ENCODE measurements at places on chromosomes 6 and 20.

GRCh38 chr6:133890711-133891148 lies 1.8 kb downstream of the TCF21 start:
- DNase-seq, result no peak

DNA sequence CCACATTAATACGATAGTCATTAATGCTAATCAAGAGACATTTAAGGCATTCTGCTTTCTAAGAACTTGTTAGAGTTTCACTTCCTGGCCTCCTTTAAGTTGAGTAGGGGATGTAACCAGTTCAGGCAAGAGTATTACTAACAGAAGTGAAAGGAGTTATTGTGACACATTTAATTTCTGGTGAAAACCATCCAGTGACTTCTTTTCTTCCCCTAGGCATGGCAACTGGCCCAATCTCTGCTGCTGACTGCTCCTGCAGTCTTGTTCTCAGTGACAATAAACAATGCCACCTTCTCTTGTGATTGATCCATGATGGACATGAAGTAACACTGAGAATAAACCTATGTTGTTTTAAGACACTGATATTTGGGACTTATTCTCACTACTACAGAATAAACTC lies 130.9 kb upstream of the DEFB112 start:
- DNase-seq, result no peak

DNA sequence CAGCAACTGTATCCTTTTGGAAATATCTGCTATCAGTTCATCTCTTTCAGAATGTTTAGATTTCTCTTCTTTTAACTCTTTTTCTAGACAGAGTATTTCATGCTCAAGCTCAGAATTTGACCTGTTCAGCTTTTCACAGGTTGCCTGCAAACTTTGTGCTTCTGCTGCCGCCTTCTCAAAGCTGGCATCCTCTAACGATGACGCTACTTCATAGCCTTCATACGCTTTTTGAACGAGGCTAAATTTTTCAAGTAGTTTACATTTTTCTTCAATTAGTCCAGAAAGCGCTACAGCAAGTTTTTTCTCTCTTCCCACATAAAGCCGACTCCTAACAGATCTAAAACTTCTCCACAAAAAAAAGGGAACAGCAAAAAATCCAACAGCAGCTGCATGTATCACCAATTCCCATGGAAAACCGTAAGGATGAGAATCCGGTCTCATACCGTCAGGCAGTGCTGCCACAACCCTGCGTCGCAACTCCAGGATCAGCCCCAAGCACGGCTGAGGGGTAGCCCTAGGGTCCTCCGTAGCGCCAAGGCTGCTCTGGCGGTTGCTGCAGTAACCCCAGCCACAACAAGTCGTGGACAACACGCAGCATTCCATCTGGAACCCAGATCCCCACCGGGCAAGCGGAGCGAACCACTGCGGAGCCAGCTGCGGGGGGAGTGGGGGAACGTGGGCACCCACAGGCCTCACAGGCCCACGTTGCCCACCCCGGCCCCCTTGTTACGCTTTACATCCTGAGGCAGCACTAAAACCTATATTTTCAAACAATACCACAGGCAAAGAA lies 30.6 kb downstream of the DACT2 start:
- no peak for DNase-seq

- DNase-seq, result no peak
Observed at GRCh38 chr20:30175681-30176080, 1081.8 kb upstream of the DEFB115 start.

- DNase-seq, result no peak
Observed at GRCh38 chr20:62060631-62061541, 4.8 kb downstream of the TAF4 start.

GRCh38 chr6:144467921-144468320 lies 182.8 kb downstream of the UTRN start:
- DNase-seq, result no peak

DNA sequence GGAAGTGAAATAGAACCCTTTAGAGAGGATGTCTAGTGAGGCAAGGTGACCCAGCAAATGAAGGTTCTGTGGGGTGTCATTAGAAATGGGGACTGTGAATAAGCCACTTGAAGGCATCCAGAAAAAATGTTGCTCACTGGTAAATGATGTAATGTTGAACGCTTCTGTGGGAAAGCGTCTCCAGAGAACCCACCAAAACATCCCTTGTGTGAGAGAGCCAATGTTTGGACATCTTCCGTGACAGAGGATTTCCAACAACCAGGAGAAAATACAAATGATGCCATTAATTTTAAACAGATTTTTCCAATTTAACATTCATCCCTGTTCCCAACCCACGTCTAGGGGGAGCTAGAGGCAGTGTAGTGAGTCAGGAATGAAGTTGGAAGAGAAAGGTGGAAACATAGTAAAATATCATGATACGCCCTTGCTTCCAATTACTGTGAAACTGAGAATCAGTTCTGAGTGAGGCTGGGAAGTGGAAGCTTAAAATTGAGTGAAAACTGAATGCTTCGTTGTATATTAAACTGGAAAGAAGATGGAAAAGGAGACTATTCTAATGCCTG lies 584.2 kb downstream of the CD109 start:
- DNase-seq, result no peak

- no peak for DNase-seq
Observed at GRCh38 chr20:54643761-54644160, 168.4 kb downstream of the DOK5 start.

DNA sequence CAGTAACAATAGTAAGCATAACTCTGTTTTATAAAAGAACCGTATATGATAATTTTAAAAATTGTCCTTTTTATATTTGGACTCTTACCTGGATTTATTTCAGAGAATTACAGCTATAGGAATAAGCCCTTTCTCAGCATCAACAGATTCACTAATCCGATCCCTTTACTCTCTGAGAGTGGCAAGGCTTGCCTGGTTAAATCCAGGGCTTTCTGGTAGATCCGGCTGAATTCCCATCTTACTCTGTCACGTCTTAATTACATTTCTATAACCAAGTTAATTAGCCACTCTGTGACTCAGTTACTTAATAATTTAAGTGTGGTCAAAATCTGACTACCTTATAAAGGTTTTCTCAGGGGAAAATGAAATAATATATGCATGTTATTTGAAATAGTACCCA lies 294.7 kb downstream of the FRK start:
- DNase-seq, result no peak

- no peak for DNase-seq
Observed at GRCh38 chr6:72952808-72953630, 272.3 kb downstream of the KHDC1L start.

- DNase-seq, result no peak
Observed at GRCh38 chr6:71430018-71430417, 141.4 kb downstream of the OGFRL1 start.

DNA sequence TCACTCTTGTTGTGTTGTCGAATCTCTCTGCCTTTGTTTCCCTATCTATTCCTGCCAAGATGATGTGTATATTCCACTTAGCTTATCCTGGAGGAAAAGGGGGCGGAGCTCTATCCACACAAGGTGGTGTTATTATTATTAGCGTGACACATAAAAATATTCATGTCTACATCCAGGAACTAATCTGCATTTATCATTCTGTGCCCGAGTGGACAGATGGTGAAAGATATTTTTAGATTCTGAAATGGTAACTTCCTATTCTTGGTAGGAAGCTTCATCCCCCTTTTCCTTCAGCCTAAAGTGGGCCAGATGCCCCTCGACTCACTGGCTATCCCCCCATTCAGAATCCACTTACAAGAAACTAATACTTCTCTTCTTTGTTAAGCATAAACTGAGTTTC lies 2.0 kb downstream of the XKR7 start:
- no peak for DNase-seq

DNA sequence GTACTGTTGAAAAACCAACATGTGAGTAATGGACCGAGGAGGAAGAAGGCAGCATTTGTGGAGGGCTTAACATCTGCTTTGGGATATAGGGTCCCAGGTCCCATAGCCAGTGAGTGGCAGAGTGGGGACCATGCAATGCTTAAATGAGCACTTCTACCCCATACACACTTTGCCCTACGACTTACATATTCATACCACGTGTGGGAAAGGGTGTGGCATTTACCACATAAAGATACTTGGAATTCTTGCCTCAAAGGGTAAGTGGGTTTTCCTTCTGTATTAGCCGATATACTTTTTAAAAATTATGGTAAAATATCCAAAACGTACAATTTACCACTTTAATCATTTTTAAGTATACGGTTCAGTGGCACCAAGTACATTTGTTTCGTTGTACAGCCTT lies 199.3 kb downstream of the BACH2 start:
- no peak for DNase-seq

DNA sequence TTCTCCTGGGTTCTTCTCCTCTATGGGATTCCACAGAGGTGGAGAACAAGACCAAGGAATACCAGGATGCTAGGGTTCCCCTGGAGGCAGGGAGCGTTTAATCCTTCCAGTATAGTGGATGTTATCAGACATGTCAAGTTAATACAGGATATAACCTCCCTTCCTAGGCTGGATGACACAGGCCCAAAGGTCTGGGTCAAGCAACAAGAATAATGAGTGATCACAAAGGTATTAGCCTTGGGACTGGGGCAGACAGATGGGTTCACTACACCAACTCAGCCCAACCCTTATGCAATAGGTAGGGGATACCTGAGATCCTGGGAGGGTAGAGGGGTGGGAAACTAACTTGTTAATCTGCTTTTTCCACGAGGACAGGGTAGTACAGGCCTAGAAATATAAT lies 690.3 kb downstream of the HTR1B start:
- no peak for DNase-seq

DNA sequence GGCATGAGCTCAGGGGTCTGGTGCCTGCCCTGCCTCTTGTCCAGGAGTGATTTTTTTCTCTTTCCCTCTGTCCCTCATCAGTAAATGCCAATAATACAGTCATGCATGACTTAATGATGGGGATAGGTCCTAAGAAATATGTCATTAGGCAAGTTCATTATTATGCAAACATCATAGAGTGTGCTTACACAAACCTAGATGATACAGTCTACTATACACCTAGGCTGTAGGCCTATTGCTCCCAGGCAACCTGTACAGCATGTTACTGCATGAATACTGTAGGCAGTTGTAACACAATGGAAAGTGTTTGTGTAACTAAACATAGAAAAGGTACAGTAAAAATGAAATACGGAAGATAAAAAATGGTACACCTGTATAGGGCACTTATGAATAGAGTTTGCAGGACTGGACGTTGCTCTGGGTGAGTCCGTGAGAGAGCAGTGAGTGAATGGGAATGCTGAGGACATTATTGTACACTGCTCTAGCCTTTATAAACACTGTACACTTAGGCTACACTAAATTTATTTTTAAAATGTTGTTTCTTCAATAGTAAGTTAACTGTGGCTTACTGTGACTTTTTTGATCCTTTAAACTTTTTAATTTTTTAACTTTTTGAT lies 22.1 kb downstream of the PBOV1 start:
- no peak for DNase-seq

DNA sequence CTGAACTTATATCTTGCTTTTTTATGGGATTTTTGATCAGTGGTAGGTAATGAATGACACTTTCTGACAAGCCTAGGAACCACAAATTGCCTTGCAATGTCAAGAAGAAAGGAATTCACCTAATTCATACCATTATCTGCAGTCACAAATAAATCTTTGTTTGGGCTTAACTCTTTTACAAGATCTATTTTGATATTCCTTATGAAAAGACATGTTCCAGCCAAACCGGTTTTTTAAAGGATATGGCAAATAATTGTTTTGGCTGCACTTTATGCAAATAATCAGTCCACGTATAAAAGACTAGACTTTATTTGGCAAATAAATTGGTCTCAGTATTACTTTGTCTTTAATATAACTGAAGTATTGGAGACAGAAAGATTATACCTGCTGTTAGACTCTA lies 771.7 kb upstream of the ADGRB3 start:
- DNase-seq, result no peak

- no peak for DNase-seq
Observed at GRCh38 chr6:3635482-3635881, 116.0 kb downstream of the PXDC1 start.

- no peak for DNase-seq
Observed at GRCh38 chr6:99093456-99094190, 145.9 kb upstream of the FBXL4 start.

DNA sequence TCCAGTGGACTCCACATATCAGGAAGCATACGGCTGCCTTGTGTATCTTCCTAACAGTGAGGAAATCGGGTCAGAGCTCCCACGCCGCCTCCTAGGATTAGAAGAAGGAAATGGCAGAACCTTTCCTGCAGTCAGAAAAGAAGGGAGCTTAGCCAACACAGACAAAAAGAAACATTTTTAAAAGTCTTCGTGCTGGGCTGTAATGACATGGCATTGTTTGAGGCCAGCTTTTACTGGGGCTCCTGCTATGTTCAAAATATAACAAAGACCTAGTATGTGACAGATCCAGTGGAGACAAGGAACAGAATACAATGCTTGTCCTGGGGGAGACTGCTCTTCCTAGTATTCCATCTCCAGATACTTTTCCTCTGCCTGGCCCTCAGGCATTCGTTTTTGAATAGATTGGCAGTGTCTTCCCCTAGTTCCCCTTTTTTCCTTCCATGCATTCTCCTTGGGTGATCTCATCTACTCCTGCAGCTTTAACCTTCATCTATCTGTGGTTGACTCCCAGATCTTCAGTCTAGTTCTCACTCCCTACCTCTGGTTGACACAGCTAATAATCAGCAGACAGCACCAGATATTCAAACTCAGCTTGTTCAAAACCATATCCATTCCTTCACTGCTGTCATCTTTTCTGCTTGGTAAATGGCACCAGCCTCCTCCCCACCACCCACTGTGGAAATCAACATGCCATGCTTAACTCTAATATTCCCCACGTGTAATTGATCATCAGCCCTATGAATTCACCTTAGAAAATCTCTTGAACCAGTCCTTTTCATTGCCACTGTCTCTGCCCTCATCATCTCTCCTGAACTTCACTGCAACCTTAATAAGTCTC lies 94.5 kb upstream of the VSTM2L start:
- DNase-seq, result no peak

GRCh38 chr20:58753922-58754551 lies 61.4 kb downstream of the NPEPL1 start:
- no peak for DNase-seq

GRCh38 chr6:89217299-89217910 lies at the start of gene GABRR1:
TSS of gene GABRR1 (minus strand) at chr6:89217358. CDS start at chr6:89217322, 36 bp downstream.
- DNase-seq, result no peak

GRCh38 chr20:2032168-2032567 lies 38.3 kb upstream of the PDYN start:
- DNase-seq, result no peak

GRCh38 chr6:112176175-112176574 lies 78.2 kb downstream of the LAMA4 start:
- DNase-seq, result no peak

DNA sequence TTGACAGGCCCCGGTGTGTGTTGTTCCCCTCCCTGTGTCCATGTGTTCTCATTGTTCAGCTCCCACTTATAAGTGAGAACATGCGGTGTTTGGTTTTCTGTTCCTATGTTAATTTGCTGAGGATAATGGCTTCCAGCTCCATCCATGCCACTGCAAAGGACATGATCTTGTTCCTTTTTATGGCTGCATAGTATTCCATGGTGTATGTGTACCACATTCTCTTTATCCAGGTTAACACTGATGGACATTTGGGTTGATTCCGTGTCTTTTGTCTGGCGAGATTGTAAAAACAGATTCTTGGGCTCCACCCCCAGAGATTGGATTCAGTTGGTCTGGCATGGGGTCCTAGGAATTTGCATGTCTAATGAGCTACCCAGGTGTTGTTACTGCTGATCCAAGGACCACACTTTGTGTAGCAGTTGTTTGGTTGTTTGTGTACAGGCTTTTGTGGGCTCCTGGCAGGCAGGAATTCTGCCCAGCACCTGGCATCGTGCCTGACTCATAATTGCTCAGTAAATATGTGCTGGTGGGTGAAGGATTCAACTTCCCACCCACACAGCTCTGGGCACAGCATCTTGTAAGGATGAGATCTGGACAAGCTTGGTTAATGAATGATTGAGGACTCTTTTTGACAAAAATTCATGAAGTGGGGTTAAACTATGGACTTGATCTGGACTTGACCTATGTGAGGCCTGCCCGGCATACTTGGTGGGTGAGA lies 5.2 kb downstream of the TOX2 start:
- DNase-seq, result no peak

Measured in activated CD4-positive, CD25-positive, alpha-beta regulatory T cell treated with anti-CD3 and anti-CD28 coated beads, Interleukin-2, amount 50 U/mL, for 16 hours (primary cell).